ENCODE measurements at places on chromosomes 3 and 15.

DNA sequence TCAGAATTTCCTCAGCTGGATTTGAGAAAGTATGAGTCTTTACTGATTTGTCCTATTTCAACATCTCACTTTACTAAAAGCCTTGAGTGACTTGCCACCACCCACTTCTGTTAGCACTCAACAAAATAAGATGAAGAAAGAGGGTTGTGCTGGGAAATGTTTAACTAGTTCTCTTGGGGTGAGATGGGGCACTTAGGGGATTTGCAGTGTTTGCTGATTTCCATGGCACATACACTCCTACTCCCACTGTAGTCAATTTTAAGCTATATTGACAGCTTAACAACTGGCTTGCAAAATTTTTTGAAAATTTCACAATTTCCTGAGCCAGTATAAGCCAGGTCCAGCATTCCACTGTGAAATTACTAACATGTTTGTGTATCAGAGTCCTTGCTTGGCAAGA, 463.1 kb upstream of the ARHGEF26 start:
- DNase-seq: no peak

GRCh38 chr3:10085738-10086137, 22.3 kb downstream of the FANCD2OS start:
- DNase-seq: no peak

GRCh38 chr3:80285388-80285787, 517.6 kb upstream of the ROBO1 start:
- DNase-seq: no peak

DNA sequence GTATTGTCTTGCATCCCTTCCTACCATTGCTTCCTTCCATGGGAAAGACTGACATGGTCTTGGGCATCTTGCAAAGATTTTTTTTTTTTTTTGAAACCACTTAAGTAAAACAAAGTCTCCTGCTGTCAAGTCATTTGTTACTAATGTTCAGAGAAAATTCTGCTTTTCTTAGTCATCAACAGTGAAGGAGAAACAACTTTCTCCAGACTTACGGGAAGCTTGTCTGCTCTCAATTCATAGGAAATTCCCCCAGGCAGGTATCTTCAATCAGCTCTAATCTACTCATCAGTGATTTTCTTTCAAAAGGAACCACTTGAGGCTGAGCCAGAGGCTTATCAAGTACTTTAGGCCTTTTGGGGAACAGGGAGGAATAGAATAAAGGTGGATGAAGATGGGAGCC, 15.9 kb upstream of the DRD3 start:
- no peak for DNase-seq

DNA sequence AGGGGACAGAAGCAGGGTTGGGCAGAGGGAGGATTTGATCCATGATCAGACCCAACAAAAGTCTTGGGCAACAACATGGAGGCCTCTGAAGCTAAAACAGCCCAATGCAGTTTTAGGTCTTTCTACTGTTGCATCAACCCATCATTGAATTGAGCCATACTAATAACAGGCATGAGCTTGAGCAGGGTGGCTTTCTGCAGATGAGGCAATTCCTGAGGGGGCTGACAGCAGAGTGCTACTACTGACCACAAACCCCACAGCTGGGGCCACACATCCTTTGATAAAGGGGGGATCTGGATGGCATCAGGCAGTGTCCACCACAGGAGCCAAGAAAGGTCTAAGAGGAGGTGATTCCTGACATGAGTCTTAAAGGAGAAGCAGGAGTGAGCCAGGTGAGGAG, 517.0 kb upstream of the PPP2R3A start:
- no peak for DNase-seq

- DNase-seq: no peak
Measured at GRCh38 chr15:80434926-80435720, 30.9 kb downstream of the ARNT2 start.

DNA sequence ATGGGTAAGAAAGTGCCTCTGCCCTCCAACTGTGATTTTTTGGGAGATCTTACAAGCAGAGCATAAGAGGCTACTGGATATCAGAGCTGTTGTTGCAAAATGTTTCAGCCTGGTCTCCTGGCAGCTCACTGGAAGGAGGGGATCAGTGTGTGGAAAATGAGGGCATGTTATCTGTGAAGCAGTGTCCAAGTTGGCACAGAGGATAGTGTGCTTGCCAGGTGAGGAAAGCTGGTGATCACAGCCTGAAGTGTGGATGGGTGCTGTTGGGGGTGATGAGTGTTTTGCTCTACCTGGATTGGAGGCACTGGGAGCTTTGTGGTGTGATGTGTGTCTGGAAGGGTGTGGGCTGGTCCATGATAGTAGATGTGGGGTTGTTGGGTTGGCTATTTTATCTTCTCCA, 69.3 kb downstream of the MCTP2 start:
- no peak for DNase-seq

GRCh38 chr3:45692866-45693265, 3.7 kb downstream of the SACM1L start:
- no peak for DNase-seq

- DNase-seq: no peak
Measured at GRCh38 chr15:33093222-33093621, 101.3 kb downstream of the FMN1 start.

- DNase-seq: no peak
Measured at GRCh38 chr15:80324545-80325080, 72.6 kb upstream of the CTXND1 start.

DNA sequence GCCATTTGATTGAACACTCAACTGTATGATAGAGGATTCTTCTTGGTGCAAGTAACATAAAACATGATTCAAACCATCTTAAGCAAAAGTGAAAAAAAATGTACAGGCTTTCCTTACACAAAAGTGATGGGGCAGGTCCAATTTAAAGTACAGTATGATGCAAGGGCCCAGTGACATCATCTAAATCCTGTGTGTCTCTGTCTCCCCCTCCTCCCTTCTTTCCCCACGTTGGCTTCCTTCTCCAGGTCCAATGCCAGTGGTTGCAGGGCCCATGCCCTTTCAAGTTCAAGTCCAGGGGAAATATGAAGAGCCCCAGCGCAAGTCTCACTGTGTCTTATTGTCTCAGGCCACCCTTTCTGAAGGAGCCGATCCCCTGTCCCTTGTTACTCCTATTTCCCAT, 332.3 kb downstream of the SHQ1 start:
- no peak for DNase-seq

GRCh38 chr3:13391308-13391707, 28.8 kb downstream of the NUP210 start:
- no peak for DNase-seq

DNA sequence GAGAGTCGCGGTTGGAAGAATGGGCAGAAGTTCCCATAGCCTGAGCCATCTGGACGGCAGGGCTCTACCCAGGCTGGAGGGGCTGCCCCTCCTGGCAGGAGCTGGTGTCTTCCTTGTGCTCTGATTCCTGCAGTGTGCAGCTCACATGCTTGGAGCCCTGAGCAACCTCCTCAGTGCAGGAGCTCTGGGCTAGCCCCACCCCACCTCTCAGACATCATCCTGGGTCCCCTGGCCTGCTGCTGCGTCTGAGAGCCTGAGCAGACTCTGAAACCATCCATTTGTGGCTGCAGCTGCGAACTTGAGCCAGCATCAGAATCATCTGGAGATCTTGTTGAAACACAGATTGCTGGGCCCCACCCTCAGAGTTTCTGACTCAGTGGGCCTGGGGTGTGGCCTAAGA, 42.8 kb downstream of the POMGNT2 start:
- DNase-seq: no peak

DNA sequence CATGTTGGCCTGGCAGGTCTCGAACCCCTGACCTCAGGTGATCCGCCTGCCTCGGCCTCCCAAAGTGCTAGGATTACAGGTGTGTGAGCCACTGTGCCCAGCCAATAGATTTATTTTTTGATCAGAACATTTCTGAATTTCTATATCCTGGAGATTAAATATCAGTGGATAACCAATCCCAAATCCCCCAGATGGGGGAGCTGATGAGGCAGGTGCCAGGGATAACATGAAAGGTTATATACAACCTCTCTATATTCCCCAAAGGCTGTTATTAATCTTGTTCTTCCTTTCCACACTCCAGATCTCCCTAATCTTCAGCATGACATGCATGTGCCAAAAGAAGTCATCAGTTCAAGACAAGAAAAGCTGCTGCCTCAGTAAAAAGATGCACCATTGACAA, 112.3 kb downstream of the WDR76 start:
- no peak for DNase-seq

- no peak for DNase-seq
Measured at GRCh38 chr3:23072693-23073092, 130.4 kb upstream of the UBE2E2 start.

GRCh38 chr3:62143843-62144450, 229.4 kb downstream of the FEZF2 start:
- DNase-seq: no peak

GRCh38 chr15:87681104-87681503, 575.4 kb downstream of the NTRK3 start:
- DNase-seq: no peak

DNA sequence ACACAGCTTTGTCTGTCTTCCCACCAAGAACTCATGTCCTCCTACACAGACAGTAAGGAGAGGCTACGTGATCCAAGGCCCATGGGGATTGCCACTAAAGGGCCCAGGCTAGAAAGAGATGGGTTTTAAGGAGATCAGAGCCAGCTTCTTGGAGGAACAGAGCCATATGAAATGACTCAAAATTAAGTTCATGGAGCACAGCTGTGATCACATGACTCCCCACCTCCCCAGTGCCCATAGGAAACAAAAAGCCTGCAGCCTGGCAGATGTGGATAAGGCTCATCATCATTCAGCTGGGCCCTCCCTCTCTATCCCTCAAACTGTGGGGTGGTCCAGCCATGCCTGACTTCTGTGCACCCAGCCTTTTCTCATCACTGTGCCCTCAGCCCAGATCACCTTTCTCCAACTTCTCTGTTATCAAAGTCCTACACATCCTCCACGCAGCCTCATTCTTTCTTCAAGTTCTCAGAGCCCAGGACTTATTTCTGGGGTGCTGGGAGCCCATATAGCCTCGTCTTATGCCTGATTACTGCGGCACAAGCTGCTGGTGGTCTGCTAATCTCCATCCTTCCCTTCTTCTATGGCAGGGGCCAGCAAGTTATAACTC, 137.6 kb downstream of the SMAD6 start:
- DNase-seq: no peak

DNA sequence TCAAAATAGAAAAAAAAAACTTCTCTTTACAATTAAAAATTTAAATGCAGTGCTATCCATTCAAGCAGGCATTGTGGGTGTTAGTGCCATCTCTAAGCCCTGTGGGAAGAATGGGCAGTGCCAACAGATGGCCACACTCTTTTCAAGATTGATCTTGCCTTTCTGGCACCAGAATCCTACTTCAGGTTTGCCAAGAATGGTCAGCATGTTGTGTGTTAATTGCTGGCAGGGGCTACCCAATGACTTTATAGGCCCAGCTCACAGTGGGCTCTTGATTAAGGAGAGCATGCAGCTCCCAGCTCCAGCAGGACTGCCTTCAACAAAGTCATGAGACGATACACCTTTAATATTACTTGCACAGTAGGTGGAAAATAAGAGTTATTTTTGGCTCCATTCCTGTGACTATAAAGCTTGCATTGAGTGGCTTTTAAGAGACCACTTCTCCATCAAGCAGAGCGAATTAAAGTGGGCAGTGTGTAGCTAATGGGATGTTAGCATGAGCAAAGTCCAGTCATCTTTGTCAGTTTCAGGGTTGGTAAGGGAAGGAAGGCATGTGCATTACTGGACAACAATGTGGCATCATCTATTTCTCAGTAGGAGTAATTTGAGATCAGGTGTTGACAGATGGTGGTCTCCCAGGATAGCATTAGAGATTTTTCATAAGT, 476.8 kb downstream of the C3orf38 start:
- no peak for DNase-seq

DNA sequence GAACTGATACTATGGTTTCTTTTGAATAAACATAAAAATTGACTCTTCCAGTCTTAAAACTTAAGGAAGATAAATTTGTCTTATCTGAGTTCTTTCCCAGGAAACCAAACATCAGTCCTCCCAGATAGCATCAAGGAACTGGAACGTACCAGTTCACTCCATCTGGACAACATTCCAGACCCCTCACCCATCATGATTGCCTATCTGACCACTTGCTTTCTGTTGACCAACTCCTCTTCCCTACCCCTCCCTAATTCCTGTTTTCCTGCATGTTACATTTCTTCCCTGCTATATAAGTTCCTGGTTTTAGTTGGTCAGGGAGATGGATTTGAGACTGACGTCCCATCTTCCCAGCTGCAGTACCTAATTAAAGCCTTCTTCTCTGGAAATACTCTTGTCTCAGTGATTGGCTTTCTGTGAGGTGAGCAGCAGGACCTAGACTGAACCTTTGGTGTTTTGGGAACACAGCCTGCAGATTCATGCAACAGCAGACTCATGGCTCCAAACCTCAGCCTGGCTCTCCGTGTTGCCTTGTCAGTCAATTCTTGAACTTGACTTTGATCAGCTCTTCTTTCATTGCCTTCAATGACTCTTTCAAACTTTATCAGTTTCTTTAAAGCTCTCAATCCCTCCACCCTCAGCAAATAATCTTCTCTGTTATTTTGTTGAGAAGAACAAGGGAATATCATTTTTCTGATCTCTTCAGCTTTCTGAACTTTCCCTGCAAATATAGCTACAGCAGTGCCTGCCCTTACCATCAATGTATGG, 123.6 kb downstream of the RPL22L1 start:
- DNase-seq: no peak

DNA sequence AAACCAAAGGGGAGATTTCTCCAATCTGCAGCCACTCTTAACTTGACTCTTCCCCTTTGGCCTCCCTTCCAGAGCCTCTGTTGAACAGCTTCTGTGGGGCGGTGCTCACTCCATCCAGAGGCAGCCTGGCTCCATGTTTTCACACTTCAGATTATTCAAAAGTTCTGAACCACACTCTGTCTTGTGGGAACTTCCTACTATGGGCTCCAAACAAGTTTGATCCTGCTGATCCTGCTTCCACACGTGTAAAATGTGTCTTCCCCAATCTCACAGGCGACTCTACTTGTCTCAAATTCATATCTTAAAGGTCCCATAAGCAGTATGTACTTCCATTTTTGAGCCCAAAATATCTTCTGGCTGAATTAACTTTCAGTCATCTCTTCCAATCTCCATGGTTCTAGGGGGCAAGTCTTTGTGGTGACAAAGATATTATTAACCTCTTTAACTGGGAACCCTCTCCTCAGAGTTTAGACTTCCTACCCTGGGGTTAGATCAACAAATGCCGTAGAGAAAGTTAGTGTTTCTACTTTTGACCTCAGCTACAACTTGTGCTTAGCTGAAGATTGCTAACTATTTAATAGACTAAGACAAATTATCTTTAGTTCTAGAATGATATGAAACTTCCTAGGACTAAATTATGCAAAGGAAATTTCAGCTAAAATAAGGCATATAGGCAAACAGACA, 176.3 kb upstream of the BCL6 start:
- DNase-seq: no peak

GRCh38 chr3:124636101-124636862, 94.0 kb upstream of the UMPS start:
- no peak for DNase-seq

- no peak for DNase-seq
Measured at GRCh38 chr3:12484983-12485327, 675 bp downstream of the TSEN2 start.

GRCh38 chr3:129122412-129123011, 908 bp upstream of the RAB43 start:
- no peak for DNase-seq

Data from NCI-H2029 treated with DMSO at 0.1 percent for 48 hours (cell line).